ENCODE measurements at places on chromosomes 12 and 14.

DNA sequence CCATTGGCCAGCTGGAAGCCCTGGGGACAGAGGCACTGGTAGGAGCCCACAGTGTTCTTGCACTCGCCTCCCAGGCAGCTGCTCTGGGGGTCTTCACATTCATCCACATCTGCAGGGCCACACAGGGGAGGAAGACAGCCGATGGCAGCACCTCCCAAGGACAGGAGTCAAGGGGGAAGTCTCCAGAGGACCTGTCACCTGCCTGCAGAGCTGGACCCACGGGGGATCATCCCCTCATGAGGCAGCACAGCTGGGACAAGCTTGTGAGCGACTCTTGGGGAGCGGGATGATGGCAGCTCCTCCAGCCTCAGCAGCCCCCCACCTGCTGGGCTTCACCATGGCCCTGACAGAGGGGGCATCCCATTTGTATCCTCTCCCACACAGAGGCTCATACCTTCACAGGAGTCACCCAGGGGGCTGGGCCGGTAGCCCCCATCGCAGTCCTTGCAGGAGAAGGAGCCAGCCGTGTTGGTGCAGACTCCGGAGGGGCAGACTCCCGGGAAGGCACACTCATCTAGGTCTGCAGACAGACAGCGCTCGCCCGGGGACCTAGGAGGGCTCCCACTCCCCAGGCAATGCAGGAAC, 15.4 kb downstream of the ISCA2 start:
- no peak for DNase-seq

GRCh38 chr14:61218157-61218556, 63.0 kb downstream of the TMEM30B start:
- DNase-seq: no peak

DNA sequence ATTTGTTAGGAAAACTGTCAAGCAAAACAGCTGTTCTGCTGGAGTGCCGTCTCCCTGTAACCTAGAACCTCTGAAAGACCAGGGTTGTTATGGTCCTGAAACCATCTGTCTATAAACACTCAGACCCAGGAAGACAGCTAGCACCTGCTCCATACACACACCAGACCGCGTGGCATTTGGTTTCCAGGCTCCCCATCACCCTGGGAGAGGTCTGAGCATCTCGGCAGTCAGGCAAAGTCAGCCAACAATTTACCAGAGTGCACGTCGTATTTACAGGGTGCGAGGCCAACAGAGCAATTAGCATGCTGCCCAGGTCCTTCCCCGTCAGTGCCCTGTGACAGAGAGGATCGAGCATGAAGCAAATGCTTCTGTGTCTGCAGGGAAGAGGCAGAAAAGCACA, 272.5 kb downstream of the SLC15A4 start:
- DNase-seq: no peak

DNA sequence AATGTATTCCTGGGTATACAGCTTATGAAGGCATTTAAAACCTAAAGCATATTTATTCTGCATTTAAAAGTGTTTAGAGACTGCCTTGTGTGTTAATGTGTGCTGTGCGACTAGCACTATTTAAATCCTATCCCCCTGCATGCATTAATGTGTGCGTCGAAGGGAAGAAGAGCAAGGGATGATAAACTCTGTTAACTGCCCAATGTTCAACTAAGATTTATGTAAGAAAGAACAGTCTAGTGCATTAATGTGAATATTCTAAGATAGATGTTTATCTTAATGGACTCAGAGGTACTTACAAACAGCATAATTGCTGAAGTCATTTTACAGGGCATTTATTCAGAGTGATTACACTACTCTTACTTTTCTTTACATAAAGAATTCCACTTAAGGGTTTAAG, 424.8 kb downstream of the DIO2 start:
- DNase-seq: no peak

DNA sequence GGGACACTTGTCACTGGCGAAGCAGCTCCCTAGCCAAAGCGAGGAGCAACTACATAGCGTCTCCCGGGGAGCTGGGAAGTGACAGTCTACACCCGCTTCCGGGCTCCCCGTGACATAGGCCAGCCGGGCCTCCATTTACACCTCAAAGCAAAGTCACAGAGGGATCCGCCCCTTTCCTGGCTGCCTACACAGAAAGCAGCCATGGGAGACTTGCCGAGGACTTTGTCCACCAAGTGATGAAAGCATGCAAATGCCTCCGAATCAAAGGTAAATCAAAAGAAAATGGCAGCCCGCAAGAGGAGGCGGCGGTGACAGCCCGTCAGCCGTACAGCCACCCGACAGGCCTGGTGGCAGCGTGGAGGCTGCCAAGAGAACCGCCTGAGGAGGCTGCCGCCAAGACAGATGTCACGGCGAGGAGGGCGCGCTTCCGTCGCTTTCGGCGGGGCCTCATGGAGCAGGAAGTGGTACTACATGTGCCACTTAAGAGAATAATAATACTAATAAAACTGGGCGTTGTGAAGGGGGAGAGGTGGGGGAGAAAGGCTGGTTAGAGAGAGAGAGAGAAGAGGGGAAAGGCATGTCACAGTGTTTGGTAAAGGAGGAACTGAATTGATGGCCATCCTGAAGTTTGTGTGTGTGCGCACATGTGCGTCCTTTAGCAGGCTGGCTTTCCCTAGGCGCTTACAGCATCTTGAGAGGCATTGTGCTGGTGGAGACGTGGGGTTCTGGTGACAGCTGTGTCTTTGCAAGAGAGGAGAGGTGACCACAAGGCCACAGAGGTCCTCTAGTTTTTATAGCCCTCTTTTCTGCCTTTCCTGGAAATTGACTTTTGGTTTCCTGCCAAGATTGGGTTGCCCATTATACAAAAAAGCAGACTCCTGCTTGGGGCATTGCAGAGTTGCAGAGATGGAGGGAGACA, 661.7 kb downstream of the VRK1 start:
- peak; percentile 47 for DNase-seq
